Uterus (tissue), 4 donors: ENCODE measurements at places on chromosomes 13 and 19. TPM values are rescaled to one million over a fixed set of nuclear protein-coding genes. Genes with fewer than 3 reads are reported as not detected.

GRCh38 chr19:39328046-39328705 is 7.5 kb upstream of the LRFN1 start:
- peak; percentile 86 for DNase-seq
- H3K27ac ChIP-seq, result no peak overlapping the region
- no peaks in the 10 kb centered on the region for H3K4me1 ChIP-seq
- H3K27me3 ChIP-seq, result no peaks in the 10 kb centered on the region
- no peak overlapping the region for H3K4me3 ChIP-seq
- no peaks in the 10 kb centered on the region for H3K36me3 ChIP-seq

TPRX2 gene
- total RNA-seq, result not detected

GRCh38 chr19:28558783-28559182 is 654.2 kb downstream of the UQCRFS1 start:
- H3K4me1 ChIP-seq, result no peaks in the 10 kb centered on the region
- no peaks in the 10 kb centered on the region for H3K36me3 ChIP-seq
- no peak overlapping the region for H3K4me3 ChIP-seq
- no peak overlapping the region for H3K27ac ChIP-seq

DNA sequence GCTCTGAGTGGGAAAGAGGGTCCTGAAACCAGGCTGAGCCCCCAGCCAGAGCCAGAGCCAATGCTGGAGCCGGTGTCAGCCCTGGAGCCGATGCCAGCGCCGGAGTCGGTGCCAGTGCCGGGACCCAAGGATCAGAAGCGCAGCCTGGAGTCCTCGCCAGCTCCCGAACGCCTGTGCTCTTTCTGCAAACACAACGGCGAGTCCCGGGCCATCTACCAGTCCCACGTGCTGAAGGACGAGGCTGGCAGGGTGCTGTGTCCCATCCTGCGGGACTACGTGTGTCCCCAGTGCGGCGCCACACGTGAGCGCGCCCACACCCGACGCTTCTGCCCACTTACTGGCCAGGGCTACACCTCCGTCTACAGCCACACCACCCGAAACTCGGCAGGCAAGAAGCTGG is 369 bp downstream of the NANOS3 start:
- H3K36me3 ChIP-seq, result no peaks in the 10 kb centered on the region
- no peak overlapping the region for H3K4me3 ChIP-seq
- no peaks in the 10 kb centered on the region for H3K27me3 ChIP-seq
- DNase-seq, result no peak
- H3K27ac ChIP-seq, result no peak overlapping the region
- peaks cover 6% of the 10 kb centered on the region for H3K4me1 ChIP-seq

FARSA gene
- 47.8 TPM for total RNA-seq

DNA sequence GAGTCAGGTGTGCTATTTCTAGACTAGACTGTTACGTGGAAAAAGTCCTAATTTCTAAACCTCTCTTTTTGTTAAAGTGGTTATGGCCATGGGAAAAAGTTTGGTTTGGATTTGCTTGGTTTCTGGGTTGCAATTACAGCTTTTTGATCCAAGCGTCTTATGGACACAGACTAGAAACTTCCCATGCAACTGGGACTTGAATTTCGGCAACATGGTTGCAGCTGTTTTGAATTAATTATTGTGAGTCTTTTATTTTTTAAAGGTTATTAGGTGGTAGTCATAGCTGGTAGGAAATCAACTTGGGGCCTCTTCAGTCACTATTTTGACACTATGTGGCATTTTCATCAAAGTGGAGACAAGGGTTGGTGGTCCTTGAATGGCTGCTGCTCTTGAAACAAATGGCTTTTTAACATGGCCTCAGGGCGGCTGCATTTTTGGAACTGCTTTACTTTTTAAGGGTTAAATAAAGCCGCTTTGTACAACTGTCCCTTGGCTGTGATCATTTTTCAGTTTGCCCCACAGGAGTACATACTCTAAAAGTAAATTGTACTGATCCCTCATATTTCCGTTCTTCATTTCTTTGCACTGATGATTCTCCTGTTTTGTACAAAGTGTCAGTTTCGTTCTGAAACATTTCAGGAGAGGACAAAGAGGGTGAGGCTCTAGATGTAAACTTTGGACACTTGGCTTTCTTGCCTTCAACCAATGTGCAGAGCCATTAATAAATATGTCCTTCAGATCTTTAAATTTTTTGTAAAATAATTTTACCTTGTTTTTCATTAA is 15.9 kb downstream of the HNRNPM start:
- peak overlapping the region; percentile 76 for H3K27ac ChIP-seq
- no peak for DNase-seq
- H3K4me3 ChIP-seq, result no peak overlapping the region
- H3K27me3 ChIP-seq, result no peaks in the 10 kb centered on the region
- peaks cover 11% of the 10 kb centered on the region for H3K4me1 ChIP-seq
- H3K36me3 ChIP-seq, result no peaks in the 10 kb centered on the region

TMEM238 gene
- 0.83 TPM for total RNA-seq

GRCh38 chr19:35045667-35046300 is 4.3 kb downstream of the HPN start:
- no peaks in the 10 kb centered on the region for H3K27me3 ChIP-seq
- no peak overlapping the region for H3K27ac ChIP-seq
- no peaks in the 10 kb centered on the region for H3K36me3 ChIP-seq
- H3K4me1 ChIP-seq, result no peaks in the 10 kb centered on the region
- H3K4me3 ChIP-seq, result no peak overlapping the region

- H3K4me1 ChIP-seq, result no peaks in the 10 kb centered on the region
- H3K36me3 ChIP-seq, result no peaks in the 10 kb centered on the region
Observed at GRCh38 chr13:114057166-114058050, 75.0 kb downstream of the RASA3 start.

DNA sequence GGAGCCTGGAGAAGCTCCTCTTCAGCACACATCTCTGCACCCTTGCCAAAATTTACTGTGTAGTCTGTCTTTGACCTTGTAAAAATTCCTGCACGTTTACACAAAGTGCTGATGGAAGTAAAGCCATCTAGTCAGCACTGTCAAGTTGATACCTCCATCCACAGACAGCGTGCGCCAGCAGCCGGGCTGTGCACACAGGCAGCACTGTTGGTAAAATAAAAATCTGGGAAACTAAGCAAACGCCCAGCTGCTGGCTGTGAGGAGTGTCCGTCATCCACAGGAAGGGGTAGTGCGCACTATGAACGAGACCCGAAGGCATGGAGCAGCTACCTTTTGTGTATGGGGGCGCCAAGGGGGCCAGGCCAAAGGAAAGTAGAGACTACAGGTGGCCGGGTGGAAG is 17.4 kb upstream of the SIGLEC11 start:
- H3K36me3 ChIP-seq, result no peaks in the 10 kb centered on the region
- no peaks in the 10 kb centered on the region for H3K27me3 ChIP-seq
- no peak overlapping the region for H3K27ac ChIP-seq
- H3K4me3 ChIP-seq, result no peak overlapping the region
- H3K4me1 ChIP-seq, result no peaks in the 10 kb centered on the region

DNA sequence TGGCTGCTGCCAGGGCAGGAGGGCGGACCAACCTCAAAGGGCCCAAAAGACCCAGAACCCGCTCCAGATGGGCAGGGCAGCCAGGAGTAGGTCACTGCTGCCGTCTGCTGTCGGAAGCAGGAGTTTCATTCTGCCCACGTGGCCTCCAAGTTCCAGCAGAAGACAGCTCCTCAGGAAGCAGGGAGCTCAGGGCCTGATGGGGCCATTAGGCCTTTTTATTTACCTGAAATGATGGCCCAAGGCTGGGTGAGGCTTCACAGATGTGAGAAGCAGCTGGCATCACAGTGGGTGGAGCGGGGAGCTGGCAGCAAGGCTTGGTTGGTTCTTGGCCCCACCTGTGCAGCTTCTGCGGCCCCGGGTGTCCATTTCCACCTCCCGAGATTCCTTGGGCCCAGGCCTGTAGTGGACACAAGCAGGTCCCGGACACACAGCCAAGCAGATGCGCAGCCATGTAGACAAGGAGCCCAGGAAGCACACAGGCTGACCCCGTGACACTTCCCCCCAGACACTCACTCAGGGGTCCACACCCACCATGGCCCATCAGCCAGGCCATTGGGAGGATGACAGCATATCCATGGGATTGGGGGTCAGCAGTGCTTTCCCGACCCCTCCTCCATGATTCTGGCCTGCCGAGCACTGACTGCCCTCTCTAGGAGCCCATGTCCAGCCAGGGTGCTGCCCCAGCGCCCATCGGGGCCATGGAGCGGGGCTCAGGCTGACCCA is 26.4 kb downstream of the C13orf46 start:
- H3K27ac ChIP-seq, result peak overlapping the region; percentile 5
- DNase-seq, result peak; percentile 82
- H3K4me1 ChIP-seq, result peaks cover 4% of the 10 kb centered on the region

NLRP9 gene
- total RNA-seq, result not detected

GRCh38 chr13:98890925-98891324 is 86.9 kb downstream of the DOCK9 start:
- H3K4me1 ChIP-seq, result no peaks in the 10 kb centered on the region
- H3K4me3 ChIP-seq, result no peak overlapping the region
- DNase-seq, result no peak
- H3K27me3 ChIP-seq, result no peaks in the 10 kb centered on the region

- H3K27ac ChIP-seq, result no peak overlapping the region
- no peaks in the 10 kb centered on the region for H3K4me1 ChIP-seq
- no peaks in the 10 kb centered on the region for H3K36me3 ChIP-seq
- H3K27me3 ChIP-seq, result no peaks in the 10 kb centered on the region
- no peak overlapping the region for H3K4me3 ChIP-seq
- no peak for DNase-seq
Observed at GRCh38 chr13:79491715-79492114, 10.8 kb downstream of the NDFIP2 start.

DNA sequence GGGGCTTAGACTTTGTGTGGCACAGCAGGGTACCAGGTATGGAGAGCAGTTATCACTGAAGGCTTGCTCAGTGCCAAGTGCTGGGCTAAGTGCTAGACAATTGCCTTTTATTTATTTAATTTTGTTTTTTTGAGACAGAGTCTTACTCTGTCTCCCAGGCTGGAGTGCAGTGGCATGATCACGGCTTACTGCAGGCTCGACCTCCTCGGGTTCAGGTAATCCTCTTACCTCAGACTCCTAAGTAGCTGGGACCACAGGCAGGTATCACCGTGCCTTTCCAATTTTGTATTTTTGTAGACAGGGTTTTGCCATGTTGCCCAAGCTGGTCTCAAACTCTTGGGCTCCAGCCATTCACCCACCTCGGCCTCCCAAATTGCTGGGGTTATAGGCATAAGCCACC is 256.9 kb downstream of the ZNF536 start:
- H3K36me3 ChIP-seq, result no peaks in the 10 kb centered on the region
- no peaks in the 10 kb centered on the region for H3K4me1 ChIP-seq
- H3K27ac ChIP-seq, result no peak overlapping the region
- DNase-seq, result no peak

ZNF415 gene
- total RNA-seq, result 9.5 TPM

CASP14 gene
- not detected for total RNA-seq

DNA sequence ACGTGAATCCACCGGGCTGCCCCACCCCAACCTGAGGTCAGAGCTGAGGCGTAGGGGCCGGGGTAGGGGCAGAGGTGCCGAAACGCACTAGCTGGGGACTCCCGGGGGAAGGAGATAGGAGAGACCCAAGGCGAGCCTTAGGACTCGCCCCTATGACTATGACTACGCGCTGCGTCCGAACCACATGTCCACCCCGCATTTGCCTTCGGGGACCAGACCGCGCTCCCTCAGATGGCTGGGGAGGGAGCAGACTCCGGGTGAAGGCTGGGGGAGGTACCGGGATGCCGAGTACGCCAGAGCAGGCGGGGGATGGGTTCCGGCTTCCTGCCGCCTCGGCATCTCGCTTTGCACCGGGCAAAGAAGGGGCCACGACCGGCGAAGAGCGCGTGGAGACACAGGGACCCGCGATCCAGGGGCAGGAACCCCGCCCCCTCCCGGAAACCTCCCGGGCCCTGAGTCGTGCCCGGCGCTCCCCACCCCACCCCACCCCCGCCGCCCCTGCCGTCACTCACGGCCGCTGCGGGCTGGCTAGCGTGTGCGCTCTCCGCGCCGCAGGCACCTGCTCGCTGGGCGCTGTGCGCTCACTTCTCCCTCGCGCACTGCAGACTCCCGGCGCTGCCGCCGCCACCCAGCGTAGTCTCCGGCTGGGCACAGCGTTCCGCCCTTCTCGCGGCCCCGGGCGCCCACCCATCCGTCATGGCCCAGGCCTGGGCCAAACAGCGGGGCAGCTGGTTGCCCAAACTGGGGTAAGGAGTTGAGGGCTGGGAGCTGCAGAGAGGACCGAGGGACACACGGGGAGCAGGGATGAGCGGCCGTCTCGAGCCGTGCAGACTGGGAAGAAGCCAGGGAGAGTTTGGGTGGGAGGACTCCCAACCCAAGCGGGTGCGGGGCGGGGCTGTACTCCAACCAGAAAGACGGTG is 622 bp upstream of the VSTM2B start:
- no peak overlapping the region for H3K4me3 ChIP-seq
- H3K27ac ChIP-seq, result no peak overlapping the region
- H3K27me3 ChIP-seq, result peaks cover 18% of the 10 kb centered on the region
- H3K4me1 ChIP-seq, result peaks cover 38% of the 10 kb centered on the region

PRTN3 gene
- total RNA-seq, result not detected
